Ecto neural progenitor cell (in vitro differentiated cells): ENCODE measurements at places on chromosomes 2 and 18.

- DNase-seq, result no peak
Observed at GRCh38 chr2:7510353-7510752, 593.1 kb downstream of the RNF144A start.

DNA sequence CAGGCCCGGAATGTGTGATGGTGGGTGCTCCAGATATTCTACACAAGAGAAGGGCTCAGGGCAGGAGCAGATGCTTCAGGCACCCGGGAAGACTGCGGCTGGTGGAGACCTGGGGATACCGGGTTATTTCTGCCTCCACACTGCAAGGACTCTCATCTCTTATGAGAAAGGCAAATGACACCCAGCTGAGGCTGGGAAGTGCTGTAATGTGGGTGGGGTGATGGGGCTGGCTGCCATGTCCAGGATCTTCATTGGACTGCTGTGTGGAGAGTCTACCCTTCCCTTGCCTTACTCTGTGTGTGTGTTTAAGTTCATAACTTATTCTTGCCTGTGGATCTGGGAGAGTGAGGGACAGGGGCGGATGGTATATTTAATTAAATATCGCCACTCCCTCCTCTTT, 124.1 kb downstream of the KLHL29 start:
- no peak for DNase-seq

DNA sequence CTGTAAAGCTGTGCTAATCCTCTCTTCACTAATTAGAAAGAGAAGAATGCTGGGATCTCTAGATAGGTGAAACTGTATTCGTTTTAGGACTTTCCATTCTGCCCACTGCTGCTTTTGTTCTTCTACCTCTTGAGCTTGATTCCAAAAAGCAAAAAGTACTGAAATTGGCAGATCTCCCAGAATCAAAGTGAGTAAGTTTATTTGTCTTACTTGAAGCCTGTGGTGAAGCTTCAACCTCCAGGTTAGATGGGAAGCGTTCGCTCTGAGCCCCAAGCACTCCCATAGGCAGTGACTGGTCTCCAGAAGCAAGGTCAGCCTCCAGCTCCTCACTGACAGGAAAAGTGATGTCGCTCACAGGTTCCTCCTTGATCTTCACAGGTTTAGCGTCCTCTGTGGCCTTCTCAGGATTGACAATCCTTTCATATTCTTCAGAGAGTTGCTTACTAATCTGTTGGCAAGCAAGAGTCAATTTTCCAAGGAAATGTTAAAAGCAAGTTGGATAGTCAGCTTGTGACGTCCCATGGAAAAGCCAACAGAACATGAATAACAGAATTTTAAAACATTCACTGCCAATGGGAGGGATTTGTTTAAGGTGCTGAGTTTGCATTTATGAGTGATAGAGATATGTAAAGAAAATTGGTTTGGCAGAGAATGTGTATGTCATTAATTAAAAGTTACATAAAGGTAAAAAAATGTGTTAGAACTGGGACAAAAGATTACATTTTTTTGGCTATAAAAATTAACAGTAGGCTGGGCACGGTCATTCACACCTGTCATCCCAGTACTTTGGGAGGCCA, 8.1 kb downstream of the SUPT7L start:
- DNase-seq, result no peak

DNA sequence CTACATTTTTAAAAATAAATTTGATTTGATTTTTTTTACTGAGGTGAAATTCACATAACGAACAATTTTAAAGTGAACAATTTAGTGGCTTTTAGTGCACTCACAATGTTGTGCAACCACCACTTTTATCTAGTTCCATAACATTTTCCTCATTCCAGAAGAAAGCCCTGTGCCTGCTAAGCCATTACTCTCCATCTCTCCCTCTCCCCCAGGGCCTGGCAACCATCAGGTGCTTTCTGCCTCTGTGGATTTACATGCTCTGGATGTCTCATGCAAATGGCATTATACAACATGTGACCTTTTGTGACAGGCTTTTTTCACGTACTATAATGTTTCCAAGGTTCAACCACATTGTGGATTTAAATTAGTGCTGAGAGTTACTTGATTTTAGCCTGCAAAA, 19.9 kb upstream of the LDLRAD4 start:
- no peak for DNase-seq

GRCh38 chr18:68564961-68565360, 149.9 kb downstream of the TMX3 start:
- DNase-seq, result no peak

DNA sequence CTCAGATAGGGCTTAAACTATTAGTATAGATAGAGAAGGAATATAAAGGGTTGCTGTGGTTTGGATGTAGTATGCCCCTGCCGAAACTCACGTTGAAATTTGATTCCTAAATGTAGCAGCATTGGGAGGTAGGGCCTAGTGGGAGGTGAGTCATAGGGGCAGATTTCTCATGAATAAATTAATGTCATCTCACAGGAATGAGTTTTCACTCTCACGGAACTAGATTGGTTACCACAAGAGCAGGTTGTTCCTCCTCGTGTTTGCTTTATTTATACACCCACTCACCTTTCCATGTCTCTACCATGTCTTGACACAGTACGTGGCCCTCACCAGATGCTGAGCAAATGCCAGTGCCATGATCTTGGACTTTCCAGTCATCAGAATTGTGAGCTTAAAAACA, 218.2 kb downstream of the RBM43 start:
- no peak for DNase-seq

- DNase-seq, result no peak
Observed at GRCh38 chr2:238216651-238217184, 13.2 kb upstream of the ILKAP start.

- no peak for DNase-seq
Observed at GRCh38 chr18:57837917-57838548, 34.9 kb upstream of the ATP8B1 start.

GRCh38 chr2:23685181-23685580, 241.7 kb downstream of the ATAD2B start:
- no peak for DNase-seq

- DNase-seq, result no peak
Observed at GRCh38 chr2:112301171-112301584, 25.8 kb downstream of the ZC3H6 start.

DNA sequence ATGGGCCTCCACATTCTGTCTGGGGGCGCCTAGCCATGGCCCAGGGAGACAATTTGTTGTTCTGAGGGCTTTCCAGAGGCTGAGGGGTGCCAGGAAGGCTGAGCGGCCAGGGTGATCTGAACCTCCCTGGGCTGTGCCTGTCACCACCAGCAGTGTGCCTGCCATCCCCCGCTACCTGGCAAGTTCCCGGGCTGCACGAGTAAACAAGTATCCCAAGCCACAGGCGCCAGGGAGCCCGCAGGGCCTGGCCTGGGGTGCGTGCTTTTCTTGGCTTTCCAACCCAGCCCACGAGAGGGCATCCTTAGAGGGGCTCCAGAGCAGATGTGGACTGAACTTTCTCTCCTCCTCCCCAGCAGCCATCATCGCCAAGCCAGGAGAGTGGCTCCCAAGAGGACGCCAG, 35.1 kb upstream of the B3GNT7 start:
- no peak for DNase-seq

DNA sequence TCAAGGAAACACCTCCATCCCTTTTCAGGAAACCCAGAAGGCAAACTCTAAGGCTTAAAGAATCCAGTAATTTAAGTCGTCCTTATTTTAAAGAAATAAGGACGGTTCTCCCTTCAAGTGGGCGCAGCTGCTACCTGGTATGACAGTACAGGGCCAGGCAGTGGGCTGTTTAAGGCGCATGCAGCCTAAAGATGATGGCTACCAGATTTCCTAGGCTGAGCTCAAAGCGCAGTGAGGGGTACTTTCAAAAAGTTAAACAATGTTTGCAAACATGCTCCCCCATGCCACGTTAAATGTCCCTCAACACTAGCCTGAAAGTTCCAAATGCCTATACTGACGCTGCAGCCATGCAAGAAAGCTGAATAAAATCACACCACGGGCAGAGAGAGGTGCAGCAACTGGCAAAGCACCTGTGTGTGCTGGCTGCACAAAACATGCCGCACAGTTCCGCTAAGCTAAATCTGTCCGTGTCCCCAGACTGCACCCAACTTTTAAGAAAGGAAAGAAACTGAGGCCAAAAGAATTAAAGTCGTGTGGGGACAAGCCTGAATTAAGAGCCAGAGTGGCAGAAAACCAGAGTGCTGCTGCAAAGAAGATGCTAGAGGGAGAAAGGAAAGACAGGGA, 583 bp downstream of the HIBCH start:
- DNase-seq, result no peak

DNA sequence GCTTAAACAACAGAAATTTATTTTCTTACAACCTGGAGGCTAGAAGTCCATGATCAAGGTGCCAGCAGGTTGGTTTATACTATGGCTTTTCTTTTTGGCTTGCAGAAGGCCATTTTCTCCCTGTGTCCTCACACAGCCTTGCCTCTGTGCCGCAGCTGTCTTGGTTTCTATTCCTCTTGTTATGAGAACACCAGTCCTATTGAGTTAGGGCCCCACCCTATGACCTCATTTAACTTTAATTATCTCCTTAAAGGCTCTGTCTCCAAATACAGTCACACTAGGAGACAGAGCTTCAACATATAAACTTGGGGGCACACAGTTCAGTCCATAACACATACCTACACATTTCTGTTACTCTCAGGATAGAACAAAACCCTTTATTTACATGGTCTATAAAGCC, 17.3 kb upstream of the RHOB start:
- no peak for DNase-seq

GRCh38 chr2:199933466-199933865, 21.8 kb downstream of the TYW5 start:
- no peak for DNase-seq

DNA sequence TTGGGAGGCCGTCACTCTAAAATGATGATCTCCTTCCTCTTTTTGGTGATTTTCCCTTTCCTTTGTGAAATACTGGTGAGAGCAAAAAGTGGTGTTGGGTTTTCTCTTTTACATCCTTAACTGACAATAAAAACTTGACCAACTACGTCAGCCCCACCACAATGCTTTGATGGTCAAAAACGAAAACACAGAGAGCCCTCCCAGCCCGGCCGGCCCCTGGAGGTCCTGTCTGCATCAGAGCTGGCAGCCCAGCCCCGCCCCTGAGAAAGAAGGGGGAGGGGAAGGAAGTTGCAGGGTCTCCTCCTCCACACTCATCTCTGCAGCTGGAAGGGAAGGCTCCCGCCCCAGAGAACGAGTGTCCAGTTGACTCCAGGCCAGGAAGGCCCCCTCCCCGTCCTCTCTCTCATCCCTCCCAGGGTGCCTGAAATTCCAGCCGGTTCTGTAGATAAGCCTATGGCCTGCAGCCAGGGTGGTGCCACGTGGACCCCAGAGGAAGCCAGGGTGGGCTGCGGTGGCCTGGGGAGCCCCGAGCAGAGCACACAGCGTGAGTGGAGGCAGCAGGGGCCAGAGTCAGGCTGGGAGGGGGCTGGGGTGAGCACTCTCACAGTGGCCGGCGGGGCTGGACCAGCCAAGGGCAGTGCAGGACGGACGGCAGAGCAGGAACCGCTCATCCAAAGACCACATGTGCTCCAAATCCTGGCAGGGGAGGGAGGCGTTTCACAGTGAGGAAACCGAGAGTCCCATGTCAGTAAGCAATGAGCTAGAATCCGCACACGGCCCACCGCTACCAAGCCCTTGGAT, 19.8 kb downstream of the BIN1 start:
- DNase-seq, result peak; percentile 86

DNA sequence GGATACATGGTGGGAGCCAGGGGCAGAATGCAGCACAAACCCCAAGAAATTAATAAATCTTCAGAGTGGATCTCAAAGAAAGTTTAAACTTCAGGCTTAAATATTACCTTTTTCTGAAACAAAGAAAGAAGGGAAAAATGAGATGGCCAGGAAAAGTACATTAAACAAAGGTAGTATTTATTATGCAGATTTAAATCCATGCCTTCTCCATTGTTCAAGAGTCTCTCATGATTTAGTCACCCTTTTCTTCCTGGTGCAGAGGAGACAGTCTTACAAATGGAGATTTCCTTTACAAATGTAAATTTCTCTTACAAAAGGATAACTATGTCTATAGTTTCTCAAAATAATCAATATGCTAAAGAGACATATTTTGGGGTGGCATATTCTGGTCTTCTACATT, 33.4 kb upstream of the PPM1B start:
- no peak for DNase-seq

GRCh38 chr2:167381349-167381748, 493.1 kb downstream of the XIRP2 start:
- no peak for DNase-seq

GRCh38 chr18:11500153-11501122, 109.0 kb upstream of the SLC35G4 start:
- DNase-seq, result no peak

DNA sequence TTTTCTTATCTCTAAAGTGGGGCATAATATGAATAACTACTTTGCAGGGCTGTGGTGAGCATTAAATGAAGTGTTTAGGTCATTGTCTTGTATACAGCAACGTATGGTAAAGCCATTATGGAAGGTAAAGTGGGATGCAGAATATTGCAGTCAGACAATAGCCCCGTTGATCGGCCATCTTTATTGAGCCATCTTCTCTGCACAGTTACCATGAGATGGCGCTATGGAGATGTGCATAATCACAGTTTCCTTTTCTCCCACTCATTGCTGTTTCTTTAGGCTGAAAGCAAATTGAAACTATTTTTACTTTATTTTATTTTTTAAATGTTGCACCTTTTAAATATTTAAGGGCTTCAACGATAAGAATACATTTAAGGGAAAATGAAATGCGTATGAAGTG, 108.9 kb downstream of the THSD7B start:
- DNase-seq, result no peak

- DNase-seq, result no peak
Observed at GRCh38 chr2:126859631-126860030, 39.1 kb upstream of the TEX51 start.

DNA sequence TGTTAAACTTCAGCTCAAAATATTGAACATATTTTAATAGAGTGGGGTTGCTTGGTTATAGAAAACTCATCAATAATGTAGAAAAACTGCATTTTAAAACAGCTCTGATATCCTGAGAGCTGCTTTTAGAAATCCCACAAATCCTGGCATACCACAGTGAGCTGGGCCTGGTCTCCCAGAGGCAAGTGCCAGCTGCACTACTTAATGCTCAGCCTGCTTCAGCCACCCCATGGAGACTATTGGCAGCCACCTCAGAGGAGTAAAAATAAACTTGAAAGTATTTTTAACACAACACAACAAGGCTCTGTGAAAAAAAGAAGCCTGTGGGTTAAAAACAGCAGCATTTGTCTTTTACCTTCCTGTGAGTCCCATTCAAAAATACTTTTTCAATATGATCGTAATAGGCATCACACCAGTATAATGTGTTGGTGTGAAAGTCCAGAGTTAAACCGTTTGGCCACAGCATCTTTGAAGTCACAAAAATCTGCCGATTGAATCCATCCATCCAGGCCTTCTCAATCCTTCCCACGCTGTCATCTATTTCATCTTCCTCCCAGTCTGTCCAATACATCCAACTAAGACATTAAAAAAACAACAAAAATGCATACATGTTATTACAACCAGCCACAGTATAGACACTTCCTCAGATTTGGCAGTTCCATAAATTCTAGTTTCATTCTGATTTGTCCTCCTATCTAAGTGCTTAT, 1115.3 kb downstream of the LRP1B start:
- DNase-seq, result no peak

DNA sequence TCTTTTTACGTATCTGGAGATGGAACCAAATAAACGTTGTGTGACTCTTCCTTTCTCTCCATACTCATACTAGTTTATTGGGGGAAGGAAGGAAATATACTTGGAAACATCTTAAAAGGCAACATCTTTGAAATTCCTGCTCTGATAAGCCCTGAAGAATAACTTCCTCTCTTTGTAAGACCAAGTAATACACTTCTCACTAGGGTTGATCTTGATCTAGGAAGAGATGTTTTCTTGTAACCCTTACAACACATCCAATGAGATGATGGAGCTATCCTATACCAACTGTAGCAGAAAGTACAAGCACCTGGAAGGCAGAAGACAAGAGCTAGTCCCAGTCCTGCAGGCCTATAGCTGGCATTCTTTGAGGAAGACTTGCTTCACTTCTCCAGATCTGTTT, 2.0 kb downstream of the ANKRD44 start:
- DNase-seq, result no peak
